ENCODE measurements at places on chromosomes 1 and 21.

DNA sequence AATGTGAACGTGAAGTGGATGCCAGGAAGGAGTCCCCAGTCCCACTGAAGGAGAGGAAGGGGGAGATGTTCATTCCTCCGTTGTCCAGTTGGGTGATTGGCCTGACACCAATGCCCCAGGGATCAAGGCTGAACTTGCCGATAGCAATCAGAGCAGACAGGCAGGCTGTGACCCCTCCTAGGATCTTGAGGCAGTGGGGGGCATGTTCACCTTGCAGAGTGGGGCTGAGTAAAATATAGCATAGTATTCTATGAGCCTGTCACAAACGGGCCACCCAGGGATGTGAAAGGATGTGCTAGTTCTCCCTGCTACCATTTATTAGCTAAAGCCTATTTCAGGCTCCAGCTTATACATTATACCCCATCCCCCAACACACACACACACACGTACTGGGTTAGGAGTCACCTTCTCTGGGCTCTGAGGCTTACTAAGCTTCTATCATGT is 80.7 kb upstream of the CD34 start:
- DNase-seq = no peak

DNA sequence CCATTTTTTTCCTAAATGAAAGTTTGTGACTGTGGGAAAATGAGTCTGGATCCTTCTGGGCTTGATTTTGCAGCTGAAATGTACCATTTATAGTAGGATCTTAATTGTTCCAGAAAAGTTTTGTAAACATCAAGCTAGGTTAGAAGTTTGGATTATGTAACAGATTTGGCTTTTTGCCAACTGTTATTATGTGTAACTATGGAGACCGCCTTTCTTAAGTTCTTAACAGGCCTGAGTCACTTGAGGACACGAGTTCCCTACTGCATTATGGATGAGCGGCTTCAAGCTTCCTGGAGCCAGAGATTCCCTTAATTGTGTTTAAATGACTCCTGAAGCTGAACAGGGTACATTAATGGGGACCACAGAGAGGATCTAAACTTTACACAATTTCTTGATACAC is 22.2 kb downstream of the SLC25A33 start:
- DNase-seq = peak; percentile 15

- DNase-seq = no peak
Observed at GRCh38 chr1:41328001-41328615, 33.1 kb upstream of the FOXO6 start.

- DNase-seq = no peak
Observed at GRCh38 chr1:43214501-43215444, 42.6 kb downstream of the CFAP57 start.

GRCh38 chr1:243883551-243883950 is 33.5 kb upstream of the AKT3 start:
- DNase-seq = no peak

- DNase-seq = no peak
Observed at GRCh38 chr1:36739703-36740289, 257.1 kb upstream of the CSF3R start.

DNA sequence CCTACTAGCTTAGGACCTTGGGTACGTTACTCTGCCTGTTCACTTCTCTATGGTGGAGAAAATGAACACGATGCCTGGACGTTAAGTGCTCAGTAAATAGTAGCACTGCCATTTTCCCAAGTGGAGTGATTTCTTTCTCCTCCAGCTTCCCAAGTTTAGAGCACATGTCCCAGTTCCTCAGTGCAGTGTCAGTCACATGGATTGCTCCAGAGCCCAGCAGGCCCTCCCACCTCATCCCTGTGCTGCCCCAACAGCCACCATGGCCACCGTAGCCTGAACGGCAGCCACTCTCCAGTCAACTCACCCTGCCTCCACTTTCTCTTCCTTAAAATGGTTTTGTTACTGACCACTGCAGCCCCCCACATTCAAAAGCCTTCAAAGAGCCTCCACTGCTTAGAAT is 8.5 kb downstream of the STMN1 start:
- no peak for DNase-seq

- DNase-seq = no peak
Observed at GRCh38 chr1:203405703-203406438, 54.9 kb upstream of the FMOD start.

- DNase-seq = no peak
Observed at GRCh38 chr1:1542766-1543705, 2.6 kb upstream of the TMEM240 start.

GRCh38 chr1:182262425-182262824 is 129.2 kb downstream of the GLUL start:
- no peak for DNase-seq

DNA sequence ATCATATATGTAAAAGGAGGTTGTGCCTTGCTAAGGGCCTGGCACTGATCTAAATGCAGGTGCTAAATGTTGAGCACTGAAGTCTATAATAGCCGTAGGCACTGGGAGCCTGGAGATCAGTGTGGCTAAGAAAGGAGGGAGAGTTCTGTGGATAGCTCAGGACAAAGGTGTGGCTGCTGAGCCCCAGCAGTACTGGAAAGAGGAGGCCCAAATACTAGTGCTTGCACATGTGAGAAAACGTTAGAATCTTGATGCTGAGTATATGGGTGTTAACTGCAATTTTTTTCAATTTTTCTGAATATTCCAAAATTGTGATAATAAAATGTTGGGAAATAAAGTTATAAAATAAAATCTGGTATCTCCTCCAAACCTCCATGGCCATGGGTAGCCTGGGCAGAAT is 62.5 kb upstream of the PTGFRN start:
- no peak for DNase-seq

DNA sequence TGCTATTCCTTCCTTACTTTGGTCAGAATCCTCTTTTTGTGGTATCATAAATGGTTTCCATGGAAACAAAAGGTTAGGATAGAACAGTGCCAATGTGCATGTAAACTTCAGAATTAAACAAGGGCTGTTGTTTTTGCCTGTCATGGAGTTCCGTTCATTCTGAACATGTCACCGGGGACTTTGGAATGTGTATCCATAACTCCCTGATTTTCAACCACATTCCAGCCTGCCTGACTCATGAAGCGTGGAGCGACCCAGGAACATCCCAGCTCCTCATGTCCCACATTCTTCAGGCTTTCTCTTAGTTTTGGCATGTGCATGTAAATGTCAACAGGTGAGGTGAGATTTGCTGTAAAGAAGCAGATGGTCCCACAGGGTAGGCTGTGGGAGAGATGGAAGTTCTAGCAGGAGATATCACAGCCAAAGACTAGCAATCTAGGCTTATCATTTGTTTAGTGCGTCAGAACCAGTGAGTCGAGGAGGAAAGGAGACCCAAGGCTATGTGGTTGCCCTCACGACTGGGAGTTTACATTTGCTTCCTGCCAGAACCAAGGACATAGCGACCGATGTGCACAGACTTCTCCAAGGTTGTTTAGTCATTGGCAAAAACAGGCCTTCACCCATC is 23.0 kb upstream of the DNAJC11 start:
- no peak for DNase-seq

- no peak for DNase-seq
Observed at GRCh38 chr1:66788231-66788939, 12.7 kb downstream of the INSL5 start.

DNA sequence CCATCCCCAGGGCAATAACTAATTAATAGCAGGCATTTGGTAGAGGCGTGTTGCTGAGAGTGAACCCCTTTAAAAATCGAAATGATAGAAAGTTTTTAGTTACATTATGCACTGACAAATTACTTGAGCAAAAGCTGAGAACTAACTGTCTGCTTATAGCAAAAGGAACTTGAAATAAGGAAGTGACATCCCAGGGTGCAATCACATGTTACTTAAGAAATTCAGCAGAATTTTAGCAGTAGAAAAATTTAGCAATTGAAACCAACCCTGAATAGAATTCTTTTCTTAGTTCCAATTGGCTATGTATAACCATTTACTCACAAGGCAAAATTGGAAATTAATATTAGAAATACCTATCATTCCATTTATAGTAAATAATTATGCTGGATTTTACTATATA is 139.5 kb upstream of the SAMSN1 start:
- no peak for DNase-seq

DNA sequence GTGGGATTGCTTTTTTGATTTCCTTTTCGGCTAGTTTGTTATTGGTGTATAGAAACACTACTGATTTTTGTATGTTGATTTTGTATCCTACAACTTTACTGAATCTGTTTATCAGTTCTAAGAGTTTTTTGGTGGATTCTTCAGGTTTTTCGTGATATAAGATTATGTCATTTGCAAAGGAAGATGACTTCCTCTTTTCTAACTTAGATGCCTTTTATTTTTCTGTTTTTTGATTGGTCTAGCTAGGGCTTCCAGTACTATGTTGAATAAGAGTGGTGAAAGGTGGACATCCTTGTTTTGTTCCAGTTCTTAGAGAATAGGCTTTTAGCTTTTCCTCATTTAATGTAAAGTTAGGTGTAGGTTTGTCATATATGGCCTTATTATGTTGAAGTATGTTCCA is 13.1 kb upstream of the NHLH2 start:
- DNase-seq = no peak

DNA sequence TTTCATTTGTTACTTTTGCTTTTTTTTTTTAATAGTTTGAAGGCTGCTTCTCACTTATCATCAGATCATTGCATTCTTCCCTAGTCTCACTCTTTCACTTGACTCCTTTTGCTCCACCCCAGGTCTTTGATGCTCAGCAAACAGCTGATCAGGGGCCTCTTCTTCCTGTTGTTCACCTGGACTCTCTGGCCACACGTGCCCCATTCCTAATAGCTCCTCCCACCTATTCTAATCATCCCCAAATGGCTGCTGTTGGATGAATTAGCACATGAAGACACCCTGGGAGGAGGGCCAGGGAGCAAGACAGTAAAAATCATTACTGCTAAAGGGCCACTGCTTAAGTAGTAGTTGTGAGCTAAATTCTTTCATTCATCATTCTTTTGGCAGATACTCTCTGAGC is 119.5 kb downstream of the MAB21L3 start:
- DNase-seq = no peak

GRCh38 chr1:18527921-18528320 is 47.2 kb downstream of the KLHDC7A start:
- no peak for DNase-seq

GRCh38 chr1:7366955-7367665 is 404.0 kb upstream of the VAMP3 start:
- DNase-seq = no peak

DNA sequence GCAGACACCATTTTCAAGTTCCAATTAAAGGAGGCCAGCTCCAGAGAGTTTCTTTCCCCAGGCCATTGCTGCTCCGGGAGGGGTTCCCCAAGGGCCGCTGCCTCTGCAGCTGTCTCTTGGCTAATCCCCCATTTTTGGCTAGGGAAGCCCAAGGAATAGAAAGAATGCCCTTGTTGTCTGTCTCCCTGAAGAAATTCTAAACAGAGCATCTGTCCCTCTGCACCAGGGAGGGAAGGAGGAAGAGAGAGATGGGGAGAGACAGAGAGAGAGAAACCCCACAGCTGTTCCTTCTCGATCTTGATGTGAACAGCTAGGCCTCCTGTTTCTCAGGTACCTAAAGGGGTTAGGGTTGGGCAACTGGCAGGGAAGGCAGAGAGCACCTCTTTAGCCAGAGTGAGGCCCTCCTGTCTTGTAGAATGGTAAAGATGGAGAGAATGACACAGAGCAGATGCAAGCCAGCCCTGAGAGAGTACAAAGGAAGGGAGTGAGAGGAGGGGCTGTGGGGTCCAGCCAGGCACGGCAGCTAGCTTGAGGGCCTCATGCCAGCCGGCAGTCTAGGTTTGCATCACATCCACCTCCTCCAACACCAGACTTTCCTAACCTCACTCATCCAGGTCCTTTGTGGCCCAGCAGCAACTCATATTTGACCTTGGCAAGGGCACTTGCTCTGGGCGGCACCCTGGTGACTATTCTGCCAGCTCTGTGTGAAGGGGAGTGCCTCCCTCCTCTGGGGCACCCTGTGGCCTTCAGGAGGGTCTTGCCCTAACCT is 13.1 kb downstream of the OPTC start:
- no peak for DNase-seq

- no peak for DNase-seq
Observed at GRCh38 chr1:181759481-181759880, 276.2 kb downstream of the CACNA1E start.

GRCh38 chr21:46250146-46250725 is 21.7 kb upstream of the LSS start:
- no peak for DNase-seq

- no peak for DNase-seq
Observed at GRCh38 chr1:86472767-86473166, 4.0 kb downstream of the CLCA1 start.

DNA sequence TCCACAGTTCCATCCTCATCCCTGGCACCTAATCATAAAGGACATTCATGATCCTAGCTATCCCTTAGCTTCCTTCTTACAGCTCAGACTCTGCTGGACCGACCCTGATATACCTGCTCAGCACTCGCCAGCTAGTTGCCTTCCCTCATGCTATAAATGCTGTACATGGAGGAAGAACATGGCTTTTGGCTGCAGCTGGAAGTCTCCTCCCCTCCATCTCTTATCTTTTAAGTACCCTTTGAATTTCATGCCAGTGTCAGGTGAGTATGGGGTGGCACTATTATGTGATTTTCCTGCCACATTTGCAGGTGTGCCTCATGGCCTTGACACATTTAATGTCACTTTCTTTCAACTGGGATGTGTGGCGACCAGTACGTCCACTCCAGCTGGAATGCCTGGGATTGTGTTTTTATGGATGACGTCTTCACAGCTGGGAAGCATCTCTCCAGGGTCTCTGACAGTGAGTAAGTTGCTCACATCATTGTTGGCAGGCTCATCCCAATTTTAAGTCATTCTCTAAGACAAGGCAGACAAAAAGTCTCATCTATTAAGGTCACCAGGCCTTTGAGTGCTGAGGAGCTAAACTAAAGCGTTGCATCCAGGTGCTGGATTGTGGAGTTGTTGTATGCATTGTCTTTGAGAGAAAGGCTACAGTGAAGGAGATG is 43.4 kb downstream of the RUNX1 start:
- DNase-seq = no peak

DNA sequence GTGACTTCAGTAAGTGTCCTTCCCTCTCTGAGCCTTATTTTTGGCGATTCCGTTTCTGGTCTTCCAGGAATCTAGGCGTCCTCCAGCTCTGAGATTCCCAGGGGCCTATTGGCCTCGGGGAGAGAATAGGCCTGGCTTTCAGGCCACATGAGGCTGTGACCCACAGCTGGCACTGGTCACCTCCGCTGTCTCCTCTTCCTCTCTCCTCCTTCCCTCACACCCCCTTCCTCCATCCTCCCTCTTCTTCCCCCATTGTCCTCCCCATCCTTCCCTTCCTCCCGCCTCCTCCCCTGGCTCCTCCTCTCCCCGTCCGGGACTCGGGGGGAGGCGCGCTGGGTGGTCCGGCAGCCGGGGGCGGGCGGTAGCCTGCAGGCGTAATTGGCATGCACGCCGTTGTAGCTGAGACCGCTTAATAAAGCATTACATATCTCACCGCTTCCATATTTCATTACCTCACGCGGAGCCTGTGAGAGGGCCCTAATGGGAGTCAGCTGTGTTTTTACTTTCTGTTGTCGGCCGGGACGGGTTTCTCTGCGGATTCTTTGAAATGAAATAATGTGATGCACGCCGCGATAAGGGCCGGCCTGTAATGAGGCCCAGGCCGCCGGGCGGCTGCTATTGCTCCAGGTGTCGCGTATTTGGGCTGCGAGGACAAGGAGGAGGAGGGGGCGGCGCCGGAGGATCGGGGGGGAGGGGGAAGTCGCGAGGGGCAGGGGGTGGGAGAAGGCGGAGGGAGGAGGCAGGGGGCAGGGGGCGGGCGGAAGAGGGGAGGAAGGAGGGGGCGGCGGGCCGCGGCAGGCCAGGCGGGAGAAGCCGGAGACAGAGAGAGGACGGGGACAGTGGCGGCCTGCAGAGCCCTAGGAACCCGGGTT is 95.3 kb downstream of the FOXD2 start:
- DNase-seq = peak; percentile 22
